ENCODE measurements at places on chromosomes 13 and 19. TPM values are rescaled to one million over a fixed set of nuclear protein-coding genes. Genes with fewer than 3 reads are reported as not detected.

GRCh38 chr13:60397704-60398378 is 821 bp downstream of the TDRD3 start:
- peak; percentile 92 for DNase-seq

DNA sequence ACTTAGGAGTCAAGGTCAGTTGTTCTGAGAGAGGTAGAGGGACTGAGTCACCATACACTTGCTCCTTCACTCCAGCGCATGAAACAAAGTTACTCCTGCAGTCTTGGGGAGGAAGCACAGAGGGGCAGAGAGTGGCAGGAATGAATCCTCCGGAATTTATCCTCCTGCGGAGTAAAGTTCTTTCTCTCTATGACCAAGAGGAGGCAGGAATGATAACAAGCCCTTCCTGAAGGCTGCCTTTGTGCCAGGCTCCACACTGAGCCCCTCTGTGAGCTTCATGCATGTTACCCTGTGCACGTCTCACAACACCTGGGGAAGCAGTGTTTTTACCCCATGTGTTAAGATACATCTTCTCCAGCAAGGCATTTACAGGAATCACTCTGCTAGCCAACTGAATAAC is 458.4 kb downstream of the KLF12 start:
- no peak for DNase-seq

DNA sequence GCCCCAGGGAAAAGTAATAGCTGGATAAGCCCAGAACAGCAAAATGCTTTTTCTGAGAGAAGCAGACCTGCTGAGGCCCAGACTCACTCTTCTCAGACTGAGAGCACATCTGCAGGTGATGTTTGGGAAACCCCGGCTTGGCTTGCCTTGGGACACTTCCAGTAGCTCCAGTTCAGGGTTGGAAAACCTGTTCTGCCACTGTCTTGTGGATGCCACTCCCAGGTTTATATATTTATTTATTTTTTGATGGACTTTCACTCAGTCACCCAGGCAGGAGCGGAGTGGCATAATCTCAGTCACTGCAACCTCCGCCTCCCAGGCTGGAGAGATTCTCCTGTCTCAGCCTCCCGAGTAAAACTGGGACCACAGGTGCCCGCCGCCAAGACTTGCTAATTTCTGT is 8.0 kb upstream of the SMARCA4 start:
- no peak for DNase-seq

DNA sequence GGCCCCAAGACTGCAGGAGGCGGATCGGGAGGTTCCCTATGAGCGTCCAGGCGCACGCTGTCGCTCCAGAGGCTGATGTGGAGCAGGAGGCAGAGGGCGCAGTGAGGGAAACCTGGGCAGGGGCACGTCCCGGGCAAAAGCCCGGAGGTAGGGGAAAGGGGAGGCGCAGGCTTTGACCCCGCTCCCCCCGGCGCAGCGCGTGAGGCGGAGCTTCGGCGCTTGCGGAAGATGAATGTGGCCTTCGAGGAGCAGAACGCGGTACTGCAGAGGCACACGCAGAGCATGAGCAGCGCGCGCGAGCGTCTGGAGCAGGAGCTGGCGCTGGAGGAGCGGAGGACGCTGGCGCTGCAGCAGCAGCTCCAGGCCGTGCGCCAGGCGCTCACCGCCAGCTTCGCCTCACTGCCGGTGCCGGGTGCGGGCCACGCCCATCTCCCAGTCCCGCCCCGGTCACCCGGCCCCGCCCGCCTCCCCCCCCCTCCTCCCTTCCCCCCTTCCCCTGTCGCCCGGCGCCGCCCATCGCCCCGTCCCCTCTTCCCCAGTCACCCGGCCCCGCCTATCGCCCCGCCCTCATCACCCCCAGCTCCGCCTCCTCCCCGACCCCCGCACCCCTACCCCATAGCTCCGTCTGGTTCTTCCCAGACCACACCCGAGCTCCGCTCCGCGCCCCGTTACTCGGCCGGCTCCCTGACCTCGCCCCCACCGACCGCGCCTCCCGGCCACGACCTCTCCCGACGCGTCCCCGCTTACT is 4.1 kb downstream of the HMG20B start:
- peak; percentile 85 for DNase-seq

DNA sequence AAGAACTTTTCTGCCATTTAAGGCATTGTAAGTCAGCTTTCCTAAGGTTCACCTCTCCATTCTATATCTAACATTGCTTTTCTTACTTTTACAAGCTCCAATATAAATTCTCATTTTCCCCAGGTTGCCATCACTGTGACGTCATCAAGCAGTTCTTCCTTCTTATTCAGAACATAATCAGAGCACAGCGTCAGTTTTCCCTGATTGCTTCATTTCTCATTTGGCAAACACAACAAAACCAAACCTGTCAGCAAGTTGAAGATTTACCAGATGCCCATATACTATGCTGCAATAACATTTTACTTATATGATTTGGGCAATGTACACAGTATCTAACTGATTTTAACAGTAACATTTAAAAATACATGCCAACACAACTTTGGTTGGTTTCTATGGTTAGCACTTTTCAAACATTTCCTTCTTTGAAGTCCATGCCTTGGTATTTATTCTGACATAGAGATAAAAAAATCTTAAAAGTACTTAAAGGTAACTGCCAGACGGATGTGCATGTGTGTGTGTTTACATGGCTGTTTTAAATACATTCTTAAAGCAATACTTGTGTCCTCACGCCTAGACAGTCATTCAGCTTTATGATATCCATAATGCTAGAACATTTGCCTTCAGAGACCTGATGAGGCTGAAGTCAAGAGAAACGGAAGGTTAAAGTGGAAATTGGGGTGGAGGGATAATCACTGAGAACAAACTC is 264.0 kb downstream of the KLF12 start:
- DNase-seq = no peak

DNA sequence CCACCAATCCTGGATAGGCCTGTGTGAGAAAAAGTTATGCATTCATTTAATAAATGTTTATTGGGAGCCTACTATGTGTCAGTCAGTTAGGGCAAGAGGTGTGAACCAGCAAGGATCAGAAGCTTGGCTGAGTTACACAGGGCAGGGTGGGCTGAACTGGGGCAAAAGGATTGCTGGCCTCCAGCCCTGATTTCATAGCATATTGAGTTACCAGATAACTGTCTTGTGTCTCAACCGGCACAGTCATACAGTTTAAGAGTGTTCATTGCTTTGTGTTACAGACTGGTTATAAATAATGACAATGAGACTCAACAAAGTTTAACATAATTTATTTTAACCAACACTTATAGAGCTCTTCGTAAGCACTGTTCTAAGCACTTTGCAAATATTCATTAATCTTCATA is 253.8 kb downstream of the DLEU7 start:
- no peak for DNase-seq

DNA sequence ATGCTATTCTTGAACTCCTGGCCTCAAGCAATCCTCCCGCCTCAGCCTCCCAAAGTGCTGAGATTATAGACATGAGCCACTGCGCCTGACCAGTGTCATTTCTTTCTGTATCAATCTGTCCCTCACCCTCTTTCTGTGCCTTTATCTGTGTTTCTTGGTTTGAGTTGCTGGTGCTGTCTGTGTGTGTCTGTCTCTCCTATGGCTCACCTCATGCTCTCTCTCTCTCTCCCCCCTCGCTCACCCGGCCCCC is 9.9 kb downstream of the IRF2BP1 start:
- no peak for DNase-seq

DNA sequence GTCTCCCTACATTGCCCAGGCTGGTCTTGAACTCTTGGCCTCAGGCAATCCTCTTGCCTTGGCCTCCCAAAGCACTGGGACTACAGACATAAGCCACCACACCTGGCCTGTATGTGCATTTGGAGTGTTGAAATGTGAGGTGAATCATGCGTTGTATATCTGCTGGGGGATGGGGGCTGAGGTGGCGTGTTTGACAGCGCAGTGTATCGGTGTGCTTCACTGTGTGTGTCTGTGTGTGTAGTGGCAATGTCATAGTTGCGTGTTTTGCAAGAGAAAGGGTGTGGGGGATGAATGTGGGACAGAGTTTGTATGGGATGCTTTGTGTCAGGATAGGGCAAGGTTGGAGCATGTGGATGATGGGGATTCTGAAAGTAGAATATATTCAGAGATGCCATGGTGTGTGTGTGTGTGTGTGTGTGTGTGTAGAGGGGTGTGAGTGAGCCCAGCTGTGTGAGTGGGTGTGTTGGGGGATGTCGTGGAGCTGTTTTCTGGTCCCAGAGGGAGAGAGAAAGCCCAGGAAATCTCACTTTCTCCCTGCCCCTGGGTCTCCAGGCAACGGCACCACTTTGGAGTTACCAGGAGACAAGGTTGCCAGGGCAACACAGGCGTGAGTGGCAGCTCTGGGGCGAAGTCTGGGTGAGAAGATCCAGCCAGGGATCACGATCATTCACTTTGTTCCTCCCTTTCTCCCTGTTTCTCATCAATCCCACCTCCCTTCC is 1.1 kb upstream of the SWSAP1 start:
- no peak for DNase-seq

DNA sequence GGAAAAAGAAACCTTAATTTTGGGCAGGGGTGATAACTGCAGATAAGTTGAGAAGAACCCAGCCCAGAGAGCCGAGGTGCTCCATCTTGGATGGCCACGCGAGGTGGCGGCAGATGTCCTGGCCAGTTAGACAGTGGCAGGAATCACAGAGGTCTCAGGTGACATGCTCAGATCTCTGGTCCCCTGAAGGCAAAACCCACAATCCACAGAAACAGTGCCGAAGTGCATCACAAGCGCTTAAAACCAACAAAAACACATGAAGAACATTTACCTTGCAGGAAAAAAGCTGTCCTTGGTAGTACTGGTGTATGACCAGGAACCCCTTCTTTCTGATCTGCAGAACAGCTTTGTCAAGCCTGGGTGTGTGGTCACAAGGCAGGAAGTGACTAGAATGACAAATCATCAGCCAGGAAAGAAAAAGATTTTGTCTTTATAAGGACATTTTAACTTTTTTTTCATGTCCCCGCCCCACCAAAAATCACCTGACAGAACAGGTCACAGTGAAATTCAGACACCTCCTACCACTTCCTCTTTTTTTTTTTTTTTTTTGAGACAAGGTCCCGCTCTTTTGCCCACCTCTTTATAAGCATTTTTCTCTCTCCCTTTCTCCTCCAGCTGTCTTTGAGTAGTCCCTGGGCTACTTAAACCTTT is at the start of gene LCP1:
Gene LCP1, minus strand, starts transcription at position 338 of the 651 bp plus-strand sequence. CDS start 22,515 bp downstream, outside the sequence.
- no peak for DNase-seq

DNA sequence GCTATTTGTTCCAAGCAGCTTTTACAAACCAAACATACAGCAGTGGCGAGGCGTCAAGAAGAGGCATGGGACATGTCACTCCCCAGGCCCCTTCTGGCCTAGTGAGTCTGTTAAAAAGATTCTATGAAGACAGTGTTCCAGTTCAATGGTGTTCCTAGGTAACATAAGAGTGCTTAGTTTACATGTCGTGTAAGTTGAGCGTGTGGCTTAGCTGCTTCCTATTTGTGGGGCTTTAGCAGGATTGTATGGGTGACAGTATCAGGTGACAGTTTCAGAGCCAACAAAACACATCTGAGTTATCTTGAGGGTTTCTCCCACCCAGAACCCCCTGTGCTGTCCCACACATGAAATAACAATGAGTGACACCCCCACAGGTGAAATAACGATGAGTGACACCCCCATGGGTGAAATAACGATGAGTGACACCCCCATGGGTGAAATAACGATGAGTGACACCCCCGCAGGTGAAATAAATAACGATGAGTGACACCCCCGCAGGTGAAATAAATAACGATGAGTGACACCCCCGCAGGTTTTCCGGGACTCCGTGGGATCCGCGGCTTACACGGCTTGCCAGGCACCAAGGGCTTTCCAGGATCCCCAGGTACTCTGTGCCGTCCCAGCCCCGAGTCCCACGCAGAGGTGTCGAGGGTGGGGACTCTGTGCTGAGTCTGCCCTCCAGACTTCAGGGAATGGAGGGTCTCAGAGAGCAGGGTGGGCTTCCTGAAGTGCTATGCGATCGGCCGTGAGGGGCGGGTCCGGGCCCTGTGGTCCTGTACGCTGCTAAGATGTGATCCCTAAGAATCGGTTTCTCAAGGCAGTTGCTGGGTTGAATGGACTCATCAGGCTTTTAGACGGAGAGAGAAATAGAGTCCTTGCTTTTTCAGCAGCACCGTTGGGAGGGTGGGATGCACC is 68.6 kb downstream of the RAB20 start:
- no peak for DNase-seq

DNA sequence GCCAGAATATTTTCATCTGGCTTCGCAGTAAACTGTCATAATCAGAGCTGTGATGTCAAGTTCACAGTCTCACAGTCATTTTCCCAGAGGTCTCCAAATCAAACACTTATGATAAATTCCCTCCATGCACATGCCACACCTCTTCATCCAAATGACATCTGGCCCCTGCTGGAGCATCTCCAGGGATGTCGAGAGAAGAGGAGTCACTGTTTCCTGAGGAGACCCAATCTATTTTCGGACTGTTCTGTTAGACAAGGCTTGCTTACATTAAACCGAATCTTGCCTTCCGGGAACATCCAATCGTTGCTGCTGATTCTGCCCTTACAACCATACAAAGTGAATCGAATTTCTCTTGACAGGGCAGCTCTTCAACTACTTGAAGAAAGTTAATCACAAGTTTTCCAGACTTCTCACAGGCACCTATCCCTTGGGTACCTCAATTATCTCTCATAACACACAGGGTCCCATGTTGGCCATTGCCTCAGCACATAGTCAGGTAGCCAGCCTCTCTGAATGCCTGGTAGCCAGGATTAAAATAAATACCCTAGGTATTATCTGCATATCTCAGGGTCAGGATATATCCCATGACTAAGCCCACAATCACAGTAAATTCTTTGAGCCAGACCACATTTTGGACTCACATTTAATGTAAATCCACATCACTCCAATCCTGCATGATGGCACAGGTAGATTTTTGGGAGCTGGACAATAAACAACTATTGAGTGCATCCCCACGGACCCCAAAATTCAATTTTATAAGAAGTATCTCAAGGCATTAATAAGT is 182.5 kb downstream of the ABCC4 start:
- no peak for DNase-seq

- peak; percentile 36 for DNase-seq
Observed at GRCh38 chr13:32164622-32165268, 133.2 kb downstream of the FRY start.

GRCh38 chr19:38394488-38394887 is 6.0 kb downstream of the SPRED3 start:
- DNase-seq = no peak

- DNase-seq = peak; percentile 4
Observed at GRCh38 chr13:66036024-66036614, 1194.0 kb downstream of the PCDH9 start.

PLIN5 gene
- 2.4 TPM for polyA plus RNA-seq

RASGRP4 gene
- 2.8 TPM for polyA plus RNA-seq

RYR1 gene
- 534 TPM for polyA plus RNA-seq

KRTDAP gene
- polyA plus RNA-seq = not detected

FAM83E gene
- polyA plus RNA-seq = 1.8 TPM

PRMT1 gene
- 188 TPM for polyA plus RNA-seq

SYDE1 gene
- 14.7 TPM for polyA plus RNA-seq

ADGRE3 gene
- polyA plus RNA-seq = not detected

SIGLEC6 gene
- polyA plus RNA-seq = not detected

PNMA8B gene
- polyA plus RNA-seq = 2.9 TPM

Data from muscle of back (tissue), 13 donors.